NCI-H1436 (cell line): ENCODE measurements at places on chromosomes 6 and 20.

DNA sequence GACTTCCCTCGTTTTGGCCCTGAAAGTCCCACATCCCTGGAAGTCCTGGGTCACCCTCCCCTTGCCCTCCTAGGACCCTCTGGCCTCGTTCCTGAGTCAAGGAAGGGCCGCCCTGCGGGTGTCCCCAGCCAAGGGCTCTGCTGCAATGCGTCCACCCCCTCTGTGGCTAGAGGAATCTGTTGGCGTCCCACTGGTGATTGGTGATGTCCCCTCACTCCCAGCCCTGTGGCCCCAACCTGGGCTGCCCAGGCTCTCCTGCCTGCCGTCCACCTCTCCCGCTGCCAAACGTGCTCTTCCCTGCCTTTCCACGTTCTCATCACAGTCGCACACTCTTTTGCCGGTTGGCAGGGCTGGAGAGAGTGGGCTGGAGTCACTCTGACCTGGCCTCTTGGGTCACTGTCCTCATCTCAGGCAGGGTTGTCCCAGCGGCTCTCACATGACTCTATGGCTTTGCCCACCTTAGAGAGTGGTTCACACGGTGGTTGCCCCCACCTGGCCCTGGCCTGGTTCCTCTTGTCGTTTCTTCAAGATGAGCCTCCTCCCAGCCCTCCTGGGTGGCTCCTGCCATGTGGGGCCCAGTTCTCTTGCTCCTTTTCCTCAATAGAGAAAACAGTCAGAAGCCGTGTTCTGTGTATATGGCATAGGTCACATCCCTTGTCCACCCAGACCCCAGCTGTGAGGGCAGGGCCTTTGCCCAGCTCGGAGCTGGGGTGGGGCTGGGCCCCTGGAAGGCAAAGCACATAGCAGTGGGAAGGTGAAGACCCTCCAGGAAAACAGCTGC lies 100.9 kb downstream of the TMEM242 start:
- DNase-seq: no peak

DNA sequence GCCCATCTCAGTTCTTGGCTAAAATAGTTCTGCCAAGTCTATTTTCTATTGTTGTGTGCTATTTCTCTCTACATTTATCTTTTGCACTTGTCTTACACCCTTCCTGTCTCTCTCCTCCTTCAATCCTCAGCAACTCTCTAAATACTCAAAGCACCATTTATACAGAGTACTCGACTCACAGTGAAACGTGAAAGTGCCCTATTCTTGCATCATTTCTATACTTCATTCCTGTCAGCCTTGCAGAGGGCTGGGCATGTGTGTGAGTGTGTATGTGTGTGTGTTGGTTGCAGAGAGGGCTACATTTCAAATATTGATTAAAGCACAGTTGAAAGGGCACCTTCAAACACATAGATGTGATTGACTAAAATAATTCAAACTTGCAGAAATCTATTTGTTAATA lies 373.2 kb upstream of the MANEA start:
- DNase-seq: no peak

GRCh38 chr6:142195862-142196541 lies 48.9 kb downstream of the VTA1 start:
- no peak for DNase-seq

- DNase-seq: no peak
These were observed 13.3 kb downstream of the PANK2 start for GRCh38 chr20:3902446-3902845.

- no peak for DNase-seq
These were observed 28.4 kb upstream of the GCLC start for GRCh38 chr6:53573299-53573698.

GRCh38 chr6:321536-322258 lies 29.4 kb downstream of the DUSP22 start:
- DNase-seq: no peak

GRCh38 chr6:87697581-87698546 lies 4.2 kb downstream of the AKIRIN2 start:
- DNase-seq: no peak
